ENCODE measurements at places on chromosomes 11 and 22. TPM values are rescaled to one million over a fixed set of nuclear protein-coding genes. Genes with fewer than 3 reads are reported as not detected.

DNA sequence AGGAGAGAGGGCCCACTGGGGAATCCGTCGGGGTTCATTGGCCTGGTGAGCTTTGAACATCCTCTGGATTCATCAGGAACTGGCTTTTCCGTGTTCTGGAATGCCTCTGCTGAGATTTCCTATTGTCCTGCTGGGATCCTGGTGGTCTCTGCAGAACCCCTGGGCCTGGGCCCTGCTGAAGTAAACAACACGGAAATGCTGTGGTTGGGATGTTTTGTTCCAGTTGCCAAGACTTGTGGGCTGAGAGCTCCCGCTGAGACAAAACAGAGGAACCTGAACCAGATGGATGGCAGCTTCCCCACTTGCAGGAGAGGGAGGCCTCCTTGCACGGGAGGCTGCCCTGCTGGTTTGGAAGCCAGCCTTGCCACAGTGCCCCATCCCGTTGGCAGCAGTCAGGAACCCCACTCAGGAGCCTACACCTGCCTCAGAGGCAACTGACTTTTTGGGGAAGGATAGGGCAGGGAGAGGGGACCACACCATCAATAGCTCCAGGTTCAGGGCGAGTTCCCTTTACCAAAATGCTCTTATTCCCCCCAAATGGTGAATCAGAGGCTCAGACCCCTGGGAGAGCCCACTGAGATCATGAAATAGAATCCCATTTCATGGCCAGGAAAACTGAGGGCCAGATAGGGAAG lies 60.7 kb downstream of the LRRC32 start:
- H3K27me3 ChIP-seq = no peaks in the 10 kb centered on the region
- H3K27ac ChIP-seq = no peak overlapping the region
- no peak for DNase-seq
- peaks cover 19% of the 10 kb centered on the region for H3K4me1 ChIP-seq
- H3K4me3 ChIP-seq = no peak overlapping the region
- H3K36me3 ChIP-seq = no peaks in the 10 kb centered on the region

- no peak overlapping the region for H3K27ac ChIP-seq
- no peak for DNase-seq
- no peaks in the 10 kb centered on the region for H3K27me3 ChIP-seq
- no peak overlapping the region for H3K4me3 ChIP-seq
- no peaks in the 10 kb centered on the region for H3K4me1 ChIP-seq
Observed at GRCh38 chr11:114386131-114386530, 14.2 kb downstream of the C11orf71 start.

GGT1 gene
- 78.2 TPM for total RNA-seq

DNA sequence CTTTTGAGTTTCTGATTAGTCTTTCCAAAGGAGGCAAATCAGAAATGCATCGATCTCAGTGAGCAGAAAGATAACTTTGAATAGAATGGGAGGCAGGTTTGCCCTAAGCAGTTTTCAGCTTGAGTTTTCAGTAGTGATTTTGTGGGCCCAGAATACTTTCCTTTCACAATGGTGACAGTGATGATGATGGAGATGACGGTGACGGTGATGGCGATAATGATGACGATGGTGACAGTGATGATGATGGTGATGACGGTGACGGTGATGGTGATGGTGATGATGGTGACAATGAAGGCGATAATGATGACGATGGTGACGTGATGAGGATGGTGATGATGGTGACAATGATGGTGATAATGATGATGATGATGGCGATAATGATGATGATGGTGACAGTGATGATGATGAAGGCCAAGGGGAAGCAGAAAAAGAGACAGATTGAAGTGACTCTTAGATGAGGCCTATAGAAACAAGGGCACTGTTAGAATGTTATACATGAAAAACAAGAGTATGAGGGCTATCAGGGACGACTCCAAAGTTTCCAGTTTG lies 153.4 kb upstream of the B3GAT1 start:
- H3K36me3 ChIP-seq = no peaks in the 10 kb centered on the region
- no peak overlapping the region for H3K27ac ChIP-seq
- DNase-seq = peak; percentile 5
- H3K27me3 ChIP-seq = no peaks in the 10 kb centered on the region
- peaks cover 2% of the 10 kb centered on the region for H3K4me1 ChIP-seq

- H3K27me3 ChIP-seq = no peaks in the 10 kb centered on the region
- H3K27ac ChIP-seq = no peak overlapping the region
- peaks cover 17% of the 10 kb centered on the region for H3K4me1 ChIP-seq
- DNase-seq = no peak
Observed at GRCh38 chr11:46038529-46038928, 82.7 kb downstream of the PHF21A start.

GDPD4 gene
- 22.6 TPM for total RNA-seq

CKAP5 gene
- 92.3 TPM for total RNA-seq

DNA sequence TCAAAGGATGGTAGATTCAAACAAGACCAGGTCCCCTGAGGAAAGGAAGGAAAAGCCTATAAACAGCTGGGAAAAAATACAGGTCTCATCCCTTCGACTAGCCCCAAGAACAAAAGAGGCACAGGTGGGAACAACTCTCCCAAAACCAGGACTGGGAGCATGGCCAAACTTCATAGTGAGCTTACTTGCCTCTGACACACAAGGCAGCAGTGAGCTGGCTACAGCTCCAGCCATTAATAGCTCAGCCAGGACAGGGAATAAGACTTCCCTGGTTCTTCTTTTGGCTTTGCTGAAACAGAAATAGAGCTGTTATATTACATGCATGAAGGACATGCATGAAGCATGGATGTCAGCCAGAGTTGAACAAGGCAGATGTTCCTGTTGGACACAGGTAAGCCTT lies at the start of gene OR10A2:
TSS of gene OR10A2 (plus strand) at position 97 of the 400 bp plus-strand sequence. CDS start 6,698 bp downstream, outside the sequence.
- no peak within 1 kb of the TSS for H3K27ac ChIP-seq
- no peaks in the 10 kb centered on the region for H3K27me3 ChIP-seq
- H3K36me3 ChIP-seq = no peaks in the 10 kb centered on the region
- no peak within 1 kb of the TSS for H3K4me3 ChIP-seq
- no peak for DNase-seq

RASD2 gene
- total RNA-seq = 1.2 TPM

DNA sequence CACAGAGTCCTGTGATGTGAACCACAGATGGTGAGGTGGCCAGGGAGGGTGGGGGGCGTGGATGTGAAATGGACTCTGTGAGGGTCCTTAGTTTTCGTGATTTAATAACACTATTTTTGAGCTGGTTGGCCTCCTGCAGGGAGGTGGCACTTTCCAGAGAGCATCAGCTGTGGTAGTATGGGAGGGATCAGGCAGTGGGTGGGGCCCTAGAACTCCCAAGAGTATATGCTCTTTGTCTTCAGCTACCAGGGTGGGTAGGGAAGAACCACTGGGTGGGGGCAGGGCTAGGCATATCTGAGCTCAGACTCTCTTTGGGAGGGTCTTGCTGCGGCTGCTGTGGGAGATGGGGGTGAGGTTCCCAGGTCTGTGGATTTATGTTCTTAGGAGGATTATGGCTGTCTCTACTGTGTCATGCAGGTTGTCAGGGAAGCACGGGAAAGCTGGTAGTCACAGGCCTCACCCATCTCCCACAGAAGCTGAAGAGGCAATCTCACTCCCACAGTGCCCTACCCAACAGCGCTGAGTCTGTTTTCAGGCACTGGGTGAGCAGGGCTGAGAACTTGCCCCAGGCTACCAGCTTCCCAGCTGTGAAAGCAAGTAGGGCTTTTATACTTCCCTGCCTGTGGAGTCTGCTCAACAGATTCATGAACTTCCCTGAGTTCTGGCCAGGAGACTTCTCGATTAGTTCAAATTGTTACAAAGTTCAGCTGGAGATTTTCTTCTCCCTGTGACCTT lies 47.9 kb upstream of the SNX19 start:
- no peaks in the 10 kb centered on the region for H3K4me1 ChIP-seq
- no peaks in the 10 kb centered on the region for H3K27me3 ChIP-seq
- DNase-seq = no peak
- H3K36me3 ChIP-seq = no peaks in the 10 kb centered on the region
- no peak overlapping the region for H3K4me3 ChIP-seq

APOA5 gene
- total RNA-seq = not detected

ZNF214 gene
- 9.9 TPM for total RNA-seq

DNA sequence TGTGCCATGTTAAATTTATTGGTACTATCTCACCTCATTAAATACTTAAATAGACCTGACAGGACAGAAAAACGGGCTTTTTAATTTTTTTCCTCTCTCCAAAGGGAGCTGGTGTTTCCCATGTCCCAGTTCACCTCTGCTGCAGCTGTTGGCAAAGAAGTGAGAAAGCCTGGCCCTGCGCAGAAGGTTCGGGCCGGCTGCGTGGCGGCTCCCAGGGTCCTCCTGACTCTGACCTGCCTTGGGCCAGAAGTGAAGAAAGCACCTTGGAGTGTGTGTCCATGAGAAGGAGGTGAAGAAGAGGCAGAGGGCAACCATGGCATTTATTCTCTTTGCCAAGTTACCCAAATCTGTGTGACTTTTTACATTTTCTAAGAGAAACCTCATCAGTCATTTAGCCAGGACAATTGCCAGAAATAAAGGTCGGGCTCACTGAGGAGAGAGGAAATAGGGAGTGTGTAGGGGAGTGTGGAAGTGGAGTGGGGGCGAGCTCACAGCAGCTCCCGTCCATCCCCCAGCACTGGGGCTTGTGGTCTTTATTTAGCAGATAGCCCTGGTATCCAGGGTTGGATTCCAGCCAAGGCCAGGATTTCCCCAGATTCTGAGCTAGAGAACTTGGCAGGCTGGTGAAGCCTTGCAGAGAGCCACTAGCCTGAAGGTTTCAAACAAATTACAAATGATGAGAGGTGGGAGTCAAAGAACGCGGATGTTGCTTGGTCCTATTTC lies 102.4 kb upstream of the CADM1 start:
- no peak overlapping the region for H3K27ac ChIP-seq
- peak; percentile 76 for DNase-seq
- H3K4me3 ChIP-seq = no peak overlapping the region
- no peaks in the 10 kb centered on the region for H3K27me3 ChIP-seq

OR56A1 gene
- 0.06 TPM for total RNA-seq

LIF gene
- total RNA-seq = 0.08 TPM

KRTAP5-2 gene
- total RNA-seq = not detected

DNA sequence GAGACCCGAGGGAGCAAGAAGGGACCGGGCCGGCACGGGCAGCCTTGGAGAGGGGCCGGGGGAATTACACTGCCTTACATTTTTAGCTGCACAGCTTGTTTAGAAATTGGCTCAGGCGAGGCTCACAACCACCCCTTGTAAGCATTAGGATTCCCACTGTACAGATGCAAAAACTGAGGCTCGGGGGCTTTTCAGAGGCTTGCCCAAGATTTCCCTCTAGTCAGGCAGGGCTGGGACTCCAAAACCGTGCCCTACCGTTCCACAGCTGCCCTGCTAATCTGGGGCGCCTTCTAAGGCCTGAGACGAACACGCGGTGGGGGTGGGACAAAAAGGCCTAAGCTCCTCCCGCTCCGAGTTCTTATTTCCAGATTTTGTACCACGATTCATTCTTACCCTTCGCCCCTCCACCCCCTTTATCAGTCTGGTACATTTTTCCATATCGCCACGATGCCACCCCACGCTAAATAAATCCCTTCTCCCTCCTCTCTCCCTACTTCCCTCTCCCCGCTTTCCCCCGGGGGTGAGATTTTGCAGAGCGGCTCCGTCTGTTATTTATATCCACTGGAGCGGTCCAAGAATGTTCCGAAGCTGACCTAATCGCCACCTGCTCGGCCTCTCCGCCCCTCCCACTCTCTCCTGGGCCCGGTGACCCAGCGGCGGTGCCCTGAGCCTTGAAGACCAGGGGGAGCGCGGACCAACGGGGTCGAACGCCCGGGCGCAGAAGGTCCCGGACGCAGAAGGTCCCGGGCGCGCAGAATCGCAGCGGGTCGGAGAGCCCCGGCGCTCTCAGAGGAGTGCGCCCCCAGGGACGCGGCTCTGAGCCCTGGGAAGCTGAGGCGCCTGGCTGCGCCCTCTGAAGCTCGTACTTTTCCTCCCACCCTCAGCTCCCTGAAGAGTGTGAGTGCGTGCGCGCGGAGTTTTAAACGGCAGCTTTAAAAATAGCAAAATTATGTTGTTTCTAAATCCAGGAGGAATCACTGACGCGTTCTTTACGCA lies 764 bp upstream of the PACSIN3 start:
- peak; percentile 58 for DNase-seq
- H3K36me3 ChIP-seq = no peaks in the 10 kb centered on the region
- peaks cover 10% of the 10 kb centered on the region for H3K4me1 ChIP-seq
- H3K4me3 ChIP-seq = peak overlapping the region; percentile 70
- H3K27me3 ChIP-seq = no peaks in the 10 kb centered on the region

POU2F3 gene
- 0.31 TPM for total RNA-seq

B4GALNT4 gene
- 10.1 TPM for total RNA-seq

SWAP70 gene
- 14.7 TPM for total RNA-seq

- H3K4me1 ChIP-seq = no peaks in the 10 kb centered on the region
- no peak overlapping the region for H3K4me3 ChIP-seq
- H3K27ac ChIP-seq = no peak overlapping the region
- H3K36me3 ChIP-seq = no peaks in the 10 kb centered on the region
Observed at GRCh38 chr11:85096939-85097338, 530.2 kb downstream of the DLG2 start.

SLC25A45 gene
- total RNA-seq = 10.6 TPM

DNA sequence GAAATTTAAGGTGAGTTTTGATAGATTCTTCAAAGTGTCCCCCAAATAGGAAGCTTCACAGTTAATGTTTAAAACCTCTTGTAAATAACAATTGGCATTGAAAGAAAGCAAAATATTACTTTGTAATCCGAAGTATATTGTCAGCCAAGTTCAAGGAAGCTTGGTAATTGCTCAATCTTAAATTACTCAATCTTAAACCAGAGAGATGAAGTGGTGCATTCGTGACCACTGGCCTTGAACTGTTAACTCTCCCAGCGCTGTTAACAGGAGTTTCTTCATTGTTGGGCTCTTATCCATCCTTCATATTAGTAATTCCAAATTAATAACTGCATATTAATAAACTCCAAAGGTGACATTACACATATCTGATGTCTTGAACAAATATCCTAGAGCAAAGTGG lies 20.6 kb upstream of the FDX1 start:
- H3K4me1 ChIP-seq = no peaks in the 10 kb centered on the region
- H3K27ac ChIP-seq = no peak overlapping the region
- H3K4me3 ChIP-seq = no peak overlapping the region
- DNase-seq = no peak

DNA sequence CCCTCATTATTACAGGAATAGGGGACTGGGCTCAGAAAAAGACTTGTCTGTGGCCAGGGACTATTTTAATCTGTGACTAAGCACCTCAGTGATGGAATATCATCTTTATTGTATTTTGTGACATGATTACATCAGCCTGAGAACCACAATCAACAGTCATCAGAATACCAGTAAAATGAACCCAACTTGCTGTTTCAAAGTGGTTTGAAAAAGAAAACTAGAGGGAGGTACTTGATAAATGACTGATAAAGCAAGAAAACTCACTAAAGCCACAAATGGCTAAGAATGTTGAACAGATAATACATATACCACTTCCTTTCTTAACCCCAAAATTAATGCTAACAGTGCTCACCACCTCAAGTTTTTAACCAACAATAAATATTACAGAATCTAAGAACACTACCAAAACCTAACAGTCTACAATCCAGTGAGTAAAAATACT lies 155.7 kb downstream of the ATG16L2 start:
- no peak overlapping the region for H3K27ac ChIP-seq
- H3K4me1 ChIP-seq = no peaks in the 10 kb centered on the region
- H3K27me3 ChIP-seq = no peaks in the 10 kb centered on the region
- no peak overlapping the region for H3K4me3 ChIP-seq

- DNase-seq = no peak
- H3K36me3 ChIP-seq = no peaks in the 10 kb centered on the region
- H3K4me1 ChIP-seq = peaks cover 33% of the 10 kb centered on the region
- peak within 1 kb of the TSS; percentile 36 for H3K4me3 ChIP-seq
- H3K27me3 ChIP-seq = no peaks in the 10 kb centered on the region
Observed at GRCh38 chr11:31810779-31811647, at the start of gene PAX6. PAX6 (minus strand) TSS chr11:31811322; CDS start chr11:31806411, 4,911 bp downstream.

TRIM21 gene
- total RNA-seq = 8.9 TPM

GRCh38 chr11:122267602-122268001 lies 151.6 kb upstream of the BLID start:
- H3K4me1 ChIP-seq = no peaks in the 10 kb centered on the region
- H3K27me3 ChIP-seq = no peaks in the 10 kb centered on the region
- H3K36me3 ChIP-seq = no peaks in the 10 kb centered on the region
- no peak for DNase-seq
- H3K4me3 ChIP-seq = no peak overlapping the region
- no peak overlapping the region for H3K27ac ChIP-seq

Measured in testis (tissue), 5 donors.